ENCODE measurements at places on chromosomes 5 and 9. TPM values are rescaled to one million over a fixed set of nuclear protein-coding genes. Genes with fewer than 3 reads are reported as not detected.

The NFIB gene
- total RNA-seq, result 0.42 TPM

The TMEFF1 gene
- not detected for total RNA-seq

The PCDHA10 gene
- total RNA-seq, result not detected

The SPAG8 gene
- 0.42 TPM for total RNA-seq

The GZMA gene
- total RNA-seq, result 34.8 TPM

The CBY3 gene
- total RNA-seq, result 0.52 TPM

The SPINK6 gene
- not detected for total RNA-seq

The GDA gene
- total RNA-seq, result not detected

The PDLIM4 gene
- total RNA-seq, result not detected

The BRINP1 gene
- not detected for total RNA-seq

The MAMDC2 gene
- 0.10 TPM for total RNA-seq

The CYFIP2 gene
- total RNA-seq, result 200 TPM

The KIAA0825 gene
- total RNA-seq, result 2.5 TPM

The RLN2 gene
- 0.31 TPM for total RNA-seq

The OLFML2A gene
- total RNA-seq, result 0.31 TPM

The FOXI1 gene
- 0.10 TPM for total RNA-seq

The PCDHB8 gene
- not detected for total RNA-seq
